ENCODE measurements at places on chromosomes 2 and 18. TPM values are rescaled to one million over a fixed set of nuclear protein-coding genes. Genes with fewer than 3 reads are reported as not detected.

The TUBA3D gene
- not detected for total RNA-seq

The DSEL gene
- 0.06 TPM for total RNA-seq

The SCN3A gene
- total RNA-seq: not detected

The GAL3ST2 gene
- total RNA-seq: 0.83 TPM

The MXD1 gene
- total RNA-seq: 42.7 TPM

The LYPD6B gene
- not detected for total RNA-seq
